Fibroblast of skin of left biceps (primary cell): ENCODE measurements at places on chromosomes 6 and 20.

DNA sequence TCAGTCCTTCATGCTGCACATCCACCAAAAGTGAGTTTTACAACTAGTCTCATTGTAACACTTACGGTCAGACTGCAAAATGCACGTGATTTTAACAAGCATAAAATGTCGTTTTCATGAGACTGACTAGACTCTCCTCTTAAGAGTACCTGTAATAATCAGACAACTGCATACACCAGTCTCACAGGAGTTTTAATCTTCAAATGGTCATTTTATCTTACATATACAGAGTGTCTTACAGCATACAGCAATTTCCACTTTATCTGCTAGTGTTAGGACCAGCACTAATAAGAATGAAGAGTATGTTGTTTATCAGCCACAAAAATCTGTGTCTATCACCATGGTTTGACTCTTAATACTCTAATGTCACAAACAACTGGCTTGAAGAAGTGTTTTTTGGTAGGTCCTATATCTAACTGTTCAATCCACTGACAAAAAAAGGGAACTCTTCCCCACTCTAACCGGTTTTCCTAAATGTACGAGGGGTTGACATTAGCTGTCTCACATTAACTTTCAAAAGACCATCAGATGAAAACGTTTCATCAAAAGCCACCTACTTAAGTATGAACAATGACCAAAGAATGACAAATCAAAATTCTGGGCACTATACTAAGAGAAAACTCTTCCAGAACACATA, 1.5 kb upstream of the ASF1A start:
- no peak for DNase-seq

GRCh38 chr6:104885518-104886043, 25.9 kb upstream of the HACE1 start:
- no peak for DNase-seq

- DNase-seq: no peak
Measured at GRCh38 chr6:134964451-134965203, 14.7 kb upstream of the ALDH8A1 start.

- DNase-seq: no peak
Measured at GRCh38 chr20:45322952-45323383, 14.9 kb upstream of the MATN4 start.

GRCh38 chr6:130981409-130981808, 81.6 kb downstream of the EPB41L2 start:
- DNase-seq: peak; percentile 58

GRCh38 chr6:137097057-137097456, 52.3 kb upstream of the IL20RA start:
- no peak for DNase-seq

GRCh38 chr6:42041481-42042053, 8.8 kb upstream of the TAF8 start:
- no peak for DNase-seq
